ENCODE measurements at places on chromosomes 3 and 15.
A peak's percentile ranks its signal among the peaks of the same experiment; 100 is the strongest.

DNA sequence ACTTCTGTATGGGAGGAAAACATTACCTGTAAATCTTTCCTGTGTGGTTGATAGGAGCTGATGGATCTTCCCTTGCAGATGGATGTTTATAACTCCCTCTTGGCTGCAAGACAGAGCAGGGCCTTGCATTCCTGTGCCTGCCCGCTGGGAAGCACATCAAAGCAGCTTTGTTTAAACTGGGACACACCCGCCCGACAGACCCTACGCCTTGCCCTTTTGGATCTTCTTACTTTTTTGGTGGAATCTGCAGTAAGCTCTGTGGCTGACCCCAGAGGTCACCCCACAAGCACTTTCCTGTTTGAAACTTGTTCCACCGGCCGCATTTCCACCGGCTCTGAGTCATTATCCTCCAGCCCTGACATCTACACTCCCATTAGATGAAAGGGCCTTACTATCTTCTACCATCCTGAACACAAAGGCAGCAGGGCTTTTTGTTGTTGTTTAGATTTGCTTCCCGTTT lies 244.1 kb upstream of the STT3B start:
- peak; percentile 21 for DNase-seq

DNA sequence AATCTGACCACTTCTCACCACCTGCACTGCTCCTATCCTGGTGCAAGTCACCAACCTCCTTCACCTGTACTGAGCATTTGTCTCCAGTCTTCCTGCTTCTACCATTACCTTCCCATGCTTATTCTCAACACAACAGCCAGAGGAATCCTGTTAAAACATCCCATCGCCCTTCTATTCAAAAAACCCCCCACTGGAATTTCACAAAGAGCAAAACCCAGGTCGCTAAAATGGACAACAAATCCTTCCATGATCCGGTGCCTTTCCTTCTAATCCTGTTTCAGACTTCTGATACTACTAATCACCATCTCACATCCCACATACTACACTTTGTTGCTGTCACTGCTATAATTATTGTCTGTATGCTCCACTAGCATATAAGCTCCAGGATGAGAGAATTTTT lies 85.2 kb downstream of the ERC2 start:
- no peak for DNase-seq

- DNase-seq: no peak
Observed at GRCh38 chr3:112362221-112362620, 29.3 kb downstream of the CD200 start.

- DNase-seq: no peak
Observed at GRCh38 chr3:71097557-71097956, 486.0 kb downstream of the FOXP1 start.

GRCh38 chr15:56192659-56193442 lies 50.8 kb downstream of the RFX7 start:
- DNase-seq: no peak

All from left ventricle myocardium inferior (tissue), 1 donor.